ENCODE measurements at places on chromosomes 2 and 18.

- no peak for DNase-seq
Observed at GRCh38 chr2:98040331-98040939, 44.7 kb upstream of the TMEM131 start.

DNA sequence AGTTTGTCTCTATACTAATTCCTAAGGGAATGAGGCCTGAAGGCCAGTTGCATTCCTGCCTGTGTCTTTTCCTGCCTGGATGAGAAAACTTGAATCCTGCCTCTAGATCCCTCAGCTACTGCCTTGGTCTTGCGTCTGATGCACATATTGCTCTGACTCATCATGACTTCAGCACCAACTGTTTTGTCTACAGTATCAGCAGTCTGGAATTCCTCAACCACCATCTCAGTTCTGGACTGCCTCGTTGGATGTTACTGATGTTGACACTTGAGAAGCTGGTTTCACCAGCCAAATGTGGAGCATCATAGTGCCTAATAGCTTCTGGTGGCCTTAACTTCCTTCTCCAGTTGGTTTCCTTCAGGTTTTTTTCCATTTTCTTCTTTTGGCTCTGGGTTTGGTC, 211.0 kb downstream of the CTNNA2 start:
- no peak for DNase-seq

DNA sequence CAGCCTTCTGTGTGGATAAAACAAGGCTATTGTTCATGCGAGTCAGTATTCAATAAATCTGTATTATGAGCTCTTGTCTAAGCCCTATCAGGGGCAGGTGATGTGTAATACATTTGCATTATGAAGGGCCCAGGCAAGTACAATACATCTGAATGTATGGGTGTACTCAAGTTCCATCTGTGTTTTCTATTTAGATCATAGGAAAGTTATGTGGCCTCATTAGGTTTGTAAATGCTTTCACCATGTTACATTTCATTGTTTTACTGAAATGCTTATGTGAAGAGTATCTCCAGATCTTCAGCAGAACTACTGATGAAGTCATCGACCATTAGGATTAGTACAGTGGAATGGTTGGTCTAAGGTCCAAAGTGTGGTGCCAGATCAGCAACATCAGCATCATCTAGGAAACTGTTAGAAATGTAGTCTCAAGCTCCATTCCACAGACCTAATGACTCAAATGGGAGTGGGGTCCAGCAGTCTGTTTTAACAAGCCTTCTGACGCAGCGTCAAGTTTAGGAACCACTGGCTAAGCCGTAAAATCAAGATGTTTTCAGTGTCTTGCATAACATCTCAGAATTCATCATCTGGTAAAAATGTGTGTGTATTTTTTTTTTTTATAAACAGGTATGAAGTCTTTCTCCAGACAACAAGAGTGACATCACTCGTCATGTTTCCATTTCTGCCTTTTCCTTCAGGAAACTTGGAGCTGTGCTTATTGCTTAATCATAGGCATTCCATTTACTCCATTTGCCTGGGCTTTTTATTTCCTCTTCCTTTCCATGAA, 80.5 kb downstream of the LYPD6 start:
- no peak for DNase-seq

- no peak for DNase-seq
Observed at GRCh38 chr2:204706939-204707338, 161.7 kb downstream of the PARD3B start.

GRCh38 chr2:33340280-33340679, 136.2 kb upstream of the RASGRP3 start:
- no peak for DNase-seq

GRCh38 chr2:221042926-221043325, 529.2 kb downstream of the EPHA4 start:
- no peak for DNase-seq

- no peak for DNase-seq
Observed at GRCh38 chr2:108924580-108925251, 64.3 kb downstream of the EDAR start.

DNA sequence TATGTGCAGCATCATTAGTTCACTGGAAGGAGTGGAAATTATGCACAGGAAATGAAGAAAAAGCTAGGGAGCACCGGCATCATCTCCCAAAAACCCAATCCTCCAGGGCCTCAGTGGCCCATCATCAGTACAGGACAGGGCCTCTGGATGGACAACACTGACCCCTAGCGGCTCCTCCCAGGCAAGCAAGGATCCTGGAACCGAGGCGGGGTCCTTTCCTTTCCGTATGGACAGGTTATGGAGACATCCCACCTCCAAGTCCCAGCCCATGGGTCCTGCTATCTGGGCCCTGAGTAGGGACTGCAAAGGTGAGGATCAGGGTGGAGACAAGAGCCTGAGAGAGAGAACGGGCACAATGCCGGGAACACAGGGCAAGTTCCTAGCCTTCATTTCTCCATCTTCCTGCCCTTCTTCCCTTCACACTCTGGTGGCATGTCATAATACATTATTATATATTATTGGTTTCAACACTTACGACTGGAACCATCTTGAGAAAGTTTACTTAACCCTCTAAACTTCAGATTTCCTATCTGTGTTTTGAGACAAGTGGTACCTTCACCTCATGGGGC, 68.2 kb downstream of the ZNF516 start:
- no peak for DNase-seq

GRCh38 chr18:11872479-11873136, 21.4 kb downstream of the CHMP1B start:
- DNase-seq: no peak

DNA sequence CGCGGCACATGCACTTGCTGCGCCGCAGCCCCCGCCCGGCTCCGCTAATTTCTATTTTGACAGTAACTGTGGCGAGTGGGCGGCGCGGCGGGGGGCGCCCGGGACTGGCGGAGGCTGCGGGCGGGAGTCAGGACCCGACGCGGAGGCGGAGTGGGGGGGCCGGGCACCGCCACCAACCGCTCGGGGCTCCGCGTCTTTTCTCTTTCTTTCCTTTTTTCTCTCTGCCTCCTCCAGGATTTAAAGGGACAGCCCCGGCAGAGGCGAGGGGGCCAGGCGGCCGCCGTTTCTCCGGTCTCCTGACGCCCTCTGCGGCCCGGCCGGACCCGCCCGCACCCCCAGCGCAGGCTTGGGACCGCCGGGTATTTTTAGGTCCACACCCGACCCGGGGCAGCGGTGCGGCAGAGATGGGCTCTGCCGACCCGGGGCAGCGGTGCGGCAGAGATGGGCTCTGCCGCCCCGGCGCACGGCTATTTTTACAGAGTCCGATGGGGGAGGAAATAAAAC, 460 bp upstream of the ZBTB7C start:
- no peak for DNase-seq

DNA sequence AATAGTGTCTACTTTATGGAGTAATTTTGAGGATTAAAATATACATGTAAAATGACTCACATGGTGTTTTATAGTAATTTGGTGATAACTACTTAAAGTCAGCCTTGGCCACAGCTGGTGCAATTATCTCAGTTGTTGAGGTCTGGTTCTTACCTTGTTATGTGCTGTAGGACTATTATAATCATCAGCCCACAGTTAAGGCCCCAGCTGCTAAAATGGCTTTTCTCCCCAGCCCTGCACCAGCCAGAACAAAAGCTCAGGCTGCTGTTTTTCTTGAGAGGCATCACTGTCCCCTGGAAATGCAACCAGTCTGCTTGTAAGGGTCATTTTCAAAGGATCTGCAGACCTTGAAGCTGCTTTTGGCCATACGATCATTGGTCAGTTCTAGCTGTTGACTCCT, 283.3 kb upstream of the THUMPD2 start:
- no peak for DNase-seq

DNA sequence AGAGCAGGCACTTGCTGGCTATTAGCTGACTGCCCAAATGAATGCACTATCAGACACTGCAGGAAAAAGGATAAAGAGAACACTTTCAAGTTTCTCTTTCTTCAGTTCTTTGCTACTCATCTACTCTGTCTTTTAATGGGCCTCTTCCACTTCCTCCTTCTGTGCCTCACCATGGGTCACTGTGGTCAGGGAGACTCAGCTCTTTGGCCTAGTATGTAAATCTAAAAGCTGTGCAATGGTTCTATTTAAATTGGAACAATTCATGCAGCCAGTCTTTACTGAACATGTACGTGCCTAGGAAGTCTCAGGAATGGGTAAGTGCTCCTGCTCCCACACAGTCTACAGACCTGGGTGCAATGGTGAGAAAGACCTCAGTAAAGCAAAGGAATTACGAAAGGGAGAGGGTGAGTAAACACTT, 79.1 kb upstream of the DNMT3A start:
- no peak for DNase-seq

- no peak for DNase-seq
Observed at GRCh38 chr2:62337403-62337802, 141.5 kb downstream of the B3GNT2 start.

DNA sequence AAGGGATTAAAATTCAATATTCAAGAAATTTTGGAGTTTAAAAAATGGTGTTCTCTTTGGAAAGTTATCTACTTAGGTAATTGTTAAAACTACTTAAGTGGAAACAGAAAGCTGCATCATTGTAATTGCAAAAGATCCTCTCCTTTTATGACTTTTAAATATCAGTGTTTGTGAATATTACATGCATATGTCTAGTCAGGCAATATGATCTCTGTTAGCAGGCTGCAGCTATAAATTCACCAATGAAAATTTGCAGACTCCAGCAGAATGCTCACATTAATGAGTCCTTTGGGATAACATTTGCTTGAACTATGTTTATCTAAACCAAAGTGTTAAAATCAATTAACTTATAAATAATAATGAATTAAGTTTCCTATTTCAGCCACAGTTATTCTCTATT, 59.2 kb upstream of the CSRNP3 start:
- no peak for DNase-seq

DNA sequence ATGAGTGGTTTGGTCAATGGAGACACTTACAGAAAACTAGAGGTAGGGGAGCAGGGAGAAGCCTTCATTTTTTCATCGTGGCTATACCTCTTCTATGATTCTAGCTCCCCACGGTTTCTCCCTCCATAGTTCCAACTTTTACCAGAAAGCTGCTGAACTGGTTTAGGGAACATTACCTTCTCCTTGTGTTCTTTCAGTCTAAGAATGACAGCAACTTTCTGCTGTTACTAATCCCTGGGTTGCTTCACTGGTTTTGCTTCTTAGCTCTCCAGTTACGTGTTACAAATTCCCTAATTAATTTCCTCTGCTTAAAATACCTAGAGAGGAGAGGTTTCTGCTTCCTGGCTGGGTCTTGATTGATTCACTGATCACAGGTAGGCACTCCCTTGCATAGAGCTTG, 499.9 kb downstream of the SLC4A3 start:
- DNase-seq: no peak

DNA sequence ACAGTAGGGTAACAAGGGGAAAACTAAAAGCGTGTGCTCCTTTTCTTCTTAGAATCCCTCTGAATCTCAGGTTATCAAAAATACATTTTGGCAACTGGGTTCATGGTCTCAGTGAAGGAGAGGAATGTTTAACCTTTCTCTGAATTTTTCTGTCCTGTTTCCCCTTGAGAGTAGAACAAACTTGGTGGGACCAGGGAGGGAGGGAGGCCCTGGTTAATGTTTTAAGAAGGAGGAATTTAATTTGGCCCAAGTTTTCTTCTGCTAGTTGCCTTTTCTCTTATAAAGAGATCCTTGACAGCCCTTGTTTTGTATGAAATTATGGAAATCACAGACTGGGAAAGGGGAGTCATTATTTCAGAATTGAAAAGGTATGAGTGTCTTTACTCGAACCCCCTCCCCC, 12.2 kb upstream of the POU3F3 start:
- no peak for DNase-seq

GRCh38 chr2:160838147-160838546, 322.1 kb upstream of the TANK start:
- DNase-seq: no peak

- DNase-seq: no peak
Observed at GRCh38 chr2:172084395-172084644, 987 bp upstream of the DLX1 start.

GRCh38 chr2:16958266-16958665, 292.6 kb upstream of the CYRIA start:
- DNase-seq: no peak

- no peak for DNase-seq
Observed at GRCh38 chr18:3059272-3059671, 46.3 kb upstream of the LPIN2 start.

GRCh38 chr2:200003444-200003843, 48.1 kb downstream of the MAIP1 start:
- DNase-seq: no peak

DNA sequence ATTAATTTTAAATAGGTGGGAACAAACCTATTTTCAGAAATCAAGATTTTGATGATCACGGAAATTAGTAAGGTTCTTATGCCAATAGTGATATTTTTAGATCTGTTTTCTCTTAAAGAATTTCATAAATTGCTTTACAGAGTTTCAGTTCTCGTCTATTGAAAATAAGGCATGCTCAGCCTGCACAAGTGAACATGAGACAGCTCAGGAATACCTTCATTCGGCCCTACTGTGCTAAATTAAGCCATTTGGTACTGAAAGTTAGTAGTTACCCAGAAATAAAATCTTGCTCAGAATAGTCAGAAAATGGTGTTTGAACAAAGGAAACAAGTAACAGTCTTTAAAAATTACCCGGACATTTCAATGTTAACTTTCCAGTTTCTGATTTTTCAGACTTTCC, 60.4 kb downstream of the DLGAP1 start:
- DNase-seq: no peak

GRCh38 chr2:20418519-20418918, 28.4 kb upstream of the RHOB start:
- DNase-seq: no peak

DNA sequence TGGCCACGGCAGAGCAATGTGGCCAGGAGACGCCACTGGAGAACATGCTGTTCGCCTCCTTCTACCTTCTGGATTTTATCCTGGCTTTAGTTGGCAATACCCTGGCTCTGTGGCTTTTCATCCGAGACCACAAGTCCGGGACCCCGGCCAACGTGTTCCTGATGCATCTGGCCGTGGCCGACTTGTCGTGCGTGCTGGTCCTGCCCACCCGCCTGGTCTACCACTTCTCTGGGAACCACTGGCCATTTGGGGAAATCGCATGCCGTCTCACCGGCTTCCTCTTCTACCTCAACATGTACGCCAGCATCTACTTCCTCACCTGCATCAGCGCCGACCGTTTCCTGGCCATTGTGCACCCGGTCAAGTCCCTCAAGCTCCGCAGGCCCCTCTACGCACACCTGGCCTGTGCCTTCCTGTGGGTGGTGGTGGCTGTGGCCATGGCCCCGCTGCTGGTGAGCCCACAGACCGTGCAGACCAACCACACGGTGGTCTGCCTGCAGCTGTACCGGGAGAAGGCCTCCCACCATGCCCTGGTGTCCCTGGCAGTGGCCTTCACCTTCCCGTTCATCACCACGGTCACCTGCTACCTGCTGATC, 4.9 kb downstream of the GPR17 start:
- no peak for DNase-seq

DNA sequence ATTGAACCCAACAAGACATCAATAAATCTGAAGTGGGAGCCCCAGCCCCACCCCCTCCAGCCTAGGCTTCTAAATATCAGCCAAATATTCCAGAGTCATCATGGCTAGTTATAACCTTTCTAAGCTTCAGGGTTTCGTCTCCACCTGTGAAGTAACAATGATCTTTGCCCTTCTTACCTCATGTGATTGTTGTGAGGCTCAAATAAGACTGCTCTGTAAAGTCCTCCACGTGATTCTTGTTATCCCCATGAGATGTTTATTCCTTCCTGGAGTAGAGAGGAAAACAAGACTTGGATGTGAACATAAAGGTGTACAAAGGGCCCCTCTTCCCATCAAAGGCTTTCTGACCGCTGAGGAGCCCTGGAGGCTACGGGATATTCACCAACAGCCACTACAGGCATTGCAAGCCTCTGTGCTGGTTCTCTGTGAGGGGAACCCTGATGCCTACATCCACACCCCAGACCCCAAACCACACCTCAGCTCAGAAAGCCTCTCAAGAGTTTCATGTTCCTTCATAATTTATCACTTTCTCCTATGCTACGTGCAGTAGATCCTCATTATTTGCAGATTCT, 20.1 kb upstream of the REEP1 start:
- DNase-seq: no peak

Measured in stimulated activated CD4-positive, alpha-beta T cell treated with anti-CD3 and anti-CD28 coated beads, TNF-alpha, amount 100 ng/mL, for 48 hours (primary cell).